ENCODE measurements at places on chromosomes 3 and 15. TPM values are rescaled to one million over a fixed set of nuclear protein-coding genes. Genes with fewer than 3 reads are reported as not detected.

DNA sequence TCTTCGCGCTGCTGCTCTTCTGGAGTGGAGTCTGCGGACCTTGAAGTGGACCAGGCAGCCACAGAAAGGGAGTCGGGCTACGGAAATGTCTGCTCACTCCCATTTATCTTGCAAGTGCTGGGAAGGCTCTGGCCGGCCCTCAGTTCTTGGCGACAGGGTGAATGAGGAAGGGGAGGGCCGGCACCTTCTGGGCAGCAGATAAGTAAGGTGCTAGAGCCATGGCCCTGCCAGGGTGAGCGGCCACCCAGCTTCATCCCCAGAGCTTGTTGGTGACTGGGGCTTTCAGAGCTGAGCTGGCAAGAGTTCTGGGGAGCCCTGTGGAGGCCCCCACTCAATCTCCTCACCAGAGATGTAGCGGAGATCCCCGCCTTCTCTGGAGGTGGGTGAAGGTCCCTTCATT lies 103.5 kb downstream of the ASB7 start:
- no peak for DNase-seq

Gene ZNF280D
- total RNA-seq, result 31.7 TPM

GRCh38 chr3:13075986-13076654 lies 2.9 kb upstream of the IQSEC1 start:
- DNase-seq, result no peak

Gene CLDN1
- total RNA-seq, result 1.2 TPM

Gene RBP2
- not detected for total RNA-seq

DNA sequence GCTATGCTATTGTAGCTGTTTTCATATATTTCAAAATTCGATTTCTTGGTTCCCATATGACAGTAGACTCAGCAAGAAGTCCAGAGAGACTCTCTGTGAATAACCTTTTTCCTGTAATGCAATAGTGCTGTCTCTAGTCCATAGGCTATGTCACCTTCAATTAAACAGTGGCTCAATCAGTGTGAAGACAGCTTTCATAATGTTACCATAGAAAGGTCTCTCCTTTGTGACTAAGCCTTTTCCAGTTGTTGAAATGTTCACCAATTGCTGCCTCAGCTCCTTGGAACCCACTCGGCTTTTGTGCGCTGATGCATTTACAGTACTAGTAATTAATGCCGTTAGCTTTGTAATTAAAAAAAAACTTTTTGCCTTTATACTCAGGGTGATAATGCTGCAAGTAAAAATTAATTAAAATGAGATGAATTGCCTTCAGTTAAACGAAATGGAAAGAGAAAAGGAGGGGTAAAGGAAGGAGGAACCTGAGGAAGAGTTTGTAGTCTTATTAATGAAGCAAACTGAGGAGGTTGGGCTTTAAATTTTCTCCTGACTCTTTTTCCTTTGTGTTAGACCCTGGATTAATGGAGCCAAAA lies 214.8 kb downstream of the LSAMP start:
- DNase-seq, result peak; percentile 33

DNA sequence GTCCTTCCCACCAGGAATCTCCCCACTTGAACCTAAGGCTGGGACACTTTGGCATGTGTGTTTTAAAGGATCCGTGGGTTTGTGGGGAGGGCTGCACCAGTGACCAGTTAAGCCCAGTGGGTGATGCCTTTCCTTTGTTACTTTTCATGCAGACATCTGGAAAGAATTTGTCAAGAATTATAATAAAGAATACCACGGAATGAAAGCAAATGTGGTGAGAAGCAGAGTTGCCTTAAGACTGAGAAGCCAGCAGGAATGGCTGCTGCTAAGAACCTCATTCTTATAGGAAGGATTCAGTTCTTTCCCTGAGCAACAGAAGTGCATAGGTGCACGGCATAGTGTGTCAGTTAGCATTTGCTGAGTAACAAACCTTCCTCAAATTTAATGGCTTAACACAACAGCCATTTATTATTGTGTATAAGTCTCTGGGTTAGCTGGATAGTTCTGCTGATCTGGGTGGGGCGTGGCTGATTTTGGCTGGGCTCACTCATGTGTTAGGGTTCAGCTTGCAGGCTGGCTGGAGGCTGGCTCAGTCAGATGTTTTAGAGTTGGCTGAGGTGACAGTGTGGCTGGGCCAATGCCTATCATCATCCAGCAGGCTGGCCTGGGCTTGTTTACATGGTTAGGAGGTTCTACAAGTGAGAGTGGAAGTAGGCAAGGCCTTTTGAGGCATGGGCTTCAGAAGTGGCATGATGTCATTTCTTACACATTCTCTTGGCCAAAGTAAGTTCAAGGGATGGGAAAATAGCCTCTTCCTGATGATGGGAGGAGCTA lies 262.7 kb upstream of the CTDSPL start:
- peak; percentile 80 for DNase-seq

DNA sequence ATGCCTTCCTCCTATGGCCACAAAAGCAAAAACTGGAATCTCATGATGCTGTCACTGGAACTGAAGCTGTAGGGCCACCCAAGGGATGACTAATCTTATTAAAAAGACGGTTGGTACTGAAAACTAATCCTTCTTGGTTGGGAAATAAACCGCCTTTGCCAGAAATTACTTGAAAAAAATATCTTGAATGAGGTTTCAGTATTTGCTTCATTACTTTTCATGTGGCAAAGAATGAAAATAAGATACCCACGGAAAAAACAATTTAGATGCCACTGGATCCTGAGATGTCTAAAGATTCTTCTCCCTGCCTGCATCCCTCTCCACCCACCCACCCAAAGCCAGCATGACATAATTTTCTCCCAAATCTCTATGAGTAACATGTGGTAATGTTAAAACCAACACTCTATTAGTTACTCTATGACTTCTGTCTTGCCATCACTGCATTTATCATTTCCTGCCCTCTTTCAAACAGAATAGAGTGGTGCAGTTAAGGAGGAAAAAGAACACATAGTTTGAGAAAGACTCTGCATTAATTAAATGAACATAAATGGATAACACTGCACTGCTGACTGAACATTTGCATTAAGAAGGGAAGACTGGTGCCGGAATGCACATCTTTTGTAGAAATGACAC lies 111.8 kb upstream of the DPH6 start:
- no peak for DNase-seq

DNA sequence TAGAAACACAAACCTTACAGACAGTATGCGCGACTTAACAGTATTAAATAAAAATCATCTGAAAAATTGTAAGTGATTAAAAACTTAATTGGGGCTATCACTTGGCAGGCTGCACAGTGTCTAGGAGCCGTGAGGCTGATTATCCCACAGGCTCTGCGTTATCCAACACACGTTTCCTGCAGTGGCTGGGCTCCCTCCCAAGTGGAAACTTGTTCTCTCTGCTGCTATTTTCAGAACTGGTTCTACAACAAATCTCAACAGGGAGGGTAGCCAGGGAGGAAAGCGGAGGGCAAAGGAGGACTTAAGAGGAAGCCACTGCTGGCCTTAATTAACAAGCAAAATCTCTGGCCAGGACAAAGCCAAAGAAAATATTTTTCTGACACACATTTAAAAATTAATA lies 555.2 kb downstream of the MAGI1 start:
- DNase-seq, result peak; percentile 66

- no peak for DNase-seq
These were observed 9.7 kb upstream of the CYFIP1 start for GRCh38 chr15:22989576-22990477.

Gene EXD1
- total RNA-seq, result not detected

- DNase-seq, result no peak
These were observed 182.4 kb downstream of the CBLB start for GRCh38 chr3:105686278-105686897.

DNA sequence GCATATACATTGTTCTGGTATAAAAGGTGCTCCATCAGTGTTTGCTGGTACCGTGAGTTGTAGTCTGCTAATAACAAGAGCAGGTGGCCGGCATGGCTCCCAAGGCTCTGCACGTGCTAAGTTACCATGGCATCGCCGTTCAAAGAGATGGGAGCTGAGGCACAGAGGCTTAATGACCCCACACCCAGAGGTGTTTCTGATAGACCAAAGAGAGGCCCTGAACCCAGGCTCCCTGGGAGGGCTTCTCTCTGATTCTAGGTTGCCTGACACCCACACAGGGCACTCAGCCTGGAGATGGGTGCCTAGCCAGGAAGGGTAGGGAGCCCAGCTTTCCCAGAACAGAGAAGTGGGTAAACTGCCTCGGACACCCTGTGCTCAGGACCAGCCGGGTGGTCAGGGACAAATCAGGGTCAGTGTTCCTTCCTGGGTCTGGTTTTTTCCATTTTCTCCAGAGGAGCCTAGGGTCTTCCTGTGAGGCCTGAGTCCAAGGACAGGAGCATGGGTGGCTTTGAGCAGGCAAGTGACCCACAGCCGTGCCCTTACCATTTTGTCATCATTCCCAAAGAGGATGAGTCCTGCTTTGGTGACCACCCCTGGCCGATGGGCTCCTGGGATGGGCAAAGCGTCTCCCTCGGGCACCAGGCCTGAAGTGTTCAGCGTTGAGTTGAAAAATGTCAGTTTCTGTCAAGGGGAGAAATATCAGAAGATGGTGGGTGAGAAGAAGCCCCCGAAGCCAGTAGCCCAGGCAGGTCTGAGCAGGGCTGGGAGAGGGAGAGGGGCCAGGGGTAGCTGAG lies 27.3 kb downstream of the ALDH1L1 start:
- no peak for DNase-seq

Gene CLEC3B
- 169 TPM for total RNA-seq

DNA sequence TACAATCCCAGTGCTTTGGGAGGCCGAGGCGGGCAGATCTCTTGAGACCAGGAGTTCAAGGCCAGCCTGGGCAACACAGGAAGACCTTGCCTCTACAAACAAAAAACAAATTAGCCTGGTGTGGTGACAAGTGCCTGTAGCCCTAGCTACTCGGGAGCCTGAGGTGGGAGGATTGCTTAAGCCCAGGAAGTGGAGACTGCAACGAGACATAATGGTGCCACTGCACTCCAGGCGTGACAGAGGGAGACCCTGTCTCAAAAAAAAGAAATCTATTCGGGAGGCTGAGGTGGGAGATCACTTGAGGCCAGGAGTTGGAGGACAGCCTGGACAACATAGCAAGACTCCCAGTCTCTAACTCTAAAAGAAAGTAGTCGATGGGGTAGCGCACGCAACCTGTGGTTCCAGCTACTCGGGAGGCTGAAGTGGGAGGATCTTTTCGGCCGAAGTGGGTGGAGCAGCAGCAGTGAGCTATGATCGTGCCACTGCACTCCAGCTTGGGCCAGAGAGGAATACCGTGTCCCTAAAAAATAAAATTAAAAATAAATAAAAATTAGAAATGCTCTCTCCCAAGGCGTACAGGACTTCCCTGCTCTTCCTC lies 775 bp downstream of the C3orf33 start:
- peak; percentile 64 for DNase-seq

DNA sequence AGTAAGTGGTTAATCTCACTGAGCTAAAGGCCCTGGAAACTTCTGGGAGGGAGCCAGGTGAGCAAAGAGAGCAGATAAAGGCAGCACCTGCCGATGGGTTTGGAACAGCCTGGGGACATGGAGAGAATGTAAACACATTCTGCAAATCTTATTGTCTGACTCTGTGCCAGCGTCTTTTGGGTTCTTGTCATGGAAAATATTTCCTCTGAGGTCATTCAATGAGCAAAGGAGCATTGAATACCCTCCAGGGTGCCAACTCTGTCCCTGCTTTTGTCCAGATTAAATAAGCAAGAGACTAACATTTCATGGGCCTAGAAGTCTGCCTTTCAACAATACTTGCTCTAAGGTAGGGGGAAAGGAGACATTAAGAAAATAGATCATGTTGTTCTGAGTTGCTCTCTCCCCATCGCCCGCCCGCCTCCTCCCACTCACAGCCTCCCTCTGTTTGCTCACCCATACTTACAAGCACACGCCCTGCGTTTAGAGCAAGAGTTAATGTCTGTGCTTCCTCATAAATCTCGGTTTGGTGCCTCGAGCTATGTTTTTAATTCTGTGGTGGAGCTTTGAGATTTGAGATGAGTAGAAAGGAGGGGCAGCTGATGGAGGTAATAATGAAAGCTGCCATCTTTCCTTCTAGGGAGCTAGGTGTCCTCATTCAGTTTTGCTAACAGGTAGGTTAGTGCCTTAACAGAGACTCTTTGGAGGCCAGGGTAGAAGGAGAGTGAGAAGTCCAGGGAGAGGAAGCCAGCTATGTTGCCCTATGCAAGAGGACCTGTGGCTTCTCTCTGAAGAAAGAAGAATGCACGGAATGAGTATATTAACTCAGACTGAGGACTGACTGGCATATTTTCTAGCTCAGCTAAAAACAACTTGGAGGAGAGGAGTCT lies 132.9 kb downstream of the TPRG1 start:
- DNase-seq, result no peak

Gene ZNF80
- not detected for total RNA-seq

- DNase-seq, result no peak
These were observed 22.7 kb downstream of the ABHD6 start for GRCh38 chr3:58260261-58260731.

GRCh38 chr3:38067508-38068233 lies 28.7 kb downstream of the DLEC1 start:
- no peak for DNase-seq

DNA sequence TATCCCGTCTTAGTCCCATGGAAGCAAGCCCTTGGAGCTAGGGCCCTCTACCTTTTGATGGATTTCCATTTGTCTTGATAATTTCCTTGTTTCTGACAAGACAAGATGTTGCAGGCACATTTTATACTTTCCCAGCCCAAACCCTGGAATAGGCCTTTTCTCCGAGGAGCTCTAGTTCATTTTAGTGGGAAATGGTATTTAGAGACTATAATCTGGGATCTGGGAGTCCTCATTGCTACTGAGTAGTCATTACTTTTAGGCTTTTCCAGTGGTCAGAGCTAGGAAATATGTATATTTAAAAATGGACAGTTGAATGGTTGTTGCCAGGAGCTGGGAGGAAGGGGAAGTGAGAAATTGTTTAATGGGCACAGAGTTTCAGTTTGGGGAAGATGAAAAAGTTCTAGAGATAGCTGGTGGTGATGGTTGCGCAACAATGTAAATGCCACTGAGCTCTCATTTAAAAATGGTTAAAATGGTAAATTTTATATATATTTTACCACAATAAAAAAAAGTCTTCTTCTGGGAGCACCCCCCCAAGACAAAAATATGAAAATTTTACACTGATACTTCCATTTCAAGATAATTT lies 31.6 kb downstream of the MLH1 start:
- DNase-seq, result no peak

DNA sequence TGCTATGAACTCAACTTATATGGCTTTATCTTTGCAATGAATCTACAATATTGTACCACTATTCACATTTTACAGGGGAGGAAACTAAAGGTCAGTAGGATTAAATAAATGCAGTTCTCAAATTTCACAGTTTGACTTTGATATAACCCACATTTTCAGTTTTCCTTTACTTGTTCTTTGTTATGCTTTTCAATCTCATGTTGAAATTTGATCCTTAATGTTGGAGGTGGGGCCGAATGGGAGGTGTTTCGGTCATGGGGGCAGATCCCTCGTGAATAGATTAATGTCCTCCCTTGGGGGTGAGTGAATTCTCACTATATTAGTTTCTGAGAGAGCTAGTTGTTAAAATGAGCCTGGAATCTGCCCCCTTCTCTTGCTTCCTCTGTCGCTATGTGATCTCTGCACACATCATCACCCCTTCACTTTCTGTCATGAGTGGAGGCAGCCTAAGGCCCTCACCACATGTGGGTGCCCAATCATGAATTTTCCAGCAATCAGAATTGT lies 44.7 kb downstream of the CD200 start:
- DNase-seq, result peak; percentile 56

Gene AHSG
- total RNA-seq, result not detected

GRCh38 chr3:59372346-59372745 lies 322.5 kb upstream of the CFAP20DC start:
- DNase-seq, result no peak

Gene PRR20G
- not detected for total RNA-seq
